ENCODE measurements at places on chromosomes 16 and 17. TPM values are rescaled to one million over a fixed set of nuclear protein-coding genes. Genes with fewer than 3 reads are reported as not detected.

The ATP2C2 gene
- not detected for total RNA-seq

The HIC1 gene
- 30.0 TPM for total RNA-seq

The TNRC6A gene
- 49.4 TPM for total RNA-seq

The MT1E gene
- 251 TPM for total RNA-seq

The ABCC12 gene
- not detected for total RNA-seq

The FKBP10 gene
- total RNA-seq: 182 TPM

The SMIM36 gene
- total RNA-seq: not detected

The MMP2 gene
- 1,311 TPM for total RNA-seq

The SBK1 gene
- under 0.01 TPM for total RNA-seq

The GPR179 gene
- total RNA-seq: under 0.01 TPM

The KRTAP4-3 gene
- not detected for total RNA-seq

The CD79B gene
- 0.17 TPM for total RNA-seq

The FOXO3B gene
- total RNA-seq: 3.6 TPM

The GUCY2D gene
- not detected for total RNA-seq

The KRT25 gene
- not detected for total RNA-seq

The APOH gene
- total RNA-seq: not detected

The NUP85 gene
- 21.3 TPM for total RNA-seq

The CRYBA1 gene
- not detected for total RNA-seq

The DCXR gene
- 43.6 TPM for total RNA-seq

The CTF1 gene
- total RNA-seq: 1.8 TPM

The NUDT7 gene
- 8.7 TPM for total RNA-seq

The DECR2 gene
- total RNA-seq: 12.1 TPM

The CASKIN2 gene
- total RNA-seq: 8.3 TPM

The CYB561 gene
- total RNA-seq: 13.7 TPM

The SLC2A4 gene
- under 0.01 TPM for total RNA-seq

The IL34 gene
- total RNA-seq: 5.1 TPM

The NAA38 gene
- 41.6 TPM for total RNA-seq

The CACNG1 gene
- total RNA-seq: not detected

The OTOA gene
- total RNA-seq: not detected

The IL17C gene
- not detected for total RNA-seq

The ELMO3 gene
- 0.26 TPM for total RNA-seq

The AIPL1 gene
- under 0.01 TPM for total RNA-seq

The PLLP gene
- total RNA-seq: not detected

The COA3 gene
- 59.8 TPM for total RNA-seq

The NEURL4 gene
- 18.2 TPM for total RNA-seq

The TBC1D3 gene
- not detected for total RNA-seq

The PDPR gene
- total RNA-seq: 22.3 TPM

The RNF227 gene
- 1.8 TPM for total RNA-seq

The KCTD19 gene
- under 0.01 TPM for total RNA-seq

The KRT20 gene
- total RNA-seq: not detected

The SAMD14 gene
- 2.1 TPM for total RNA-seq

The PRRT2 gene
- 2.1 TPM for total RNA-seq

The NPIPB13 gene
- total RNA-seq: 1.3 TPM

The AATK gene
- 0.50 TPM for total RNA-seq

The LHX1 gene
- not detected for total RNA-seq

The PHF12 gene
- total RNA-seq: 14.2 TPM

The TBC1D3G gene
- total RNA-seq: not detected

The TLCD1 gene
- total RNA-seq: 6.6 TPM

The RRAD gene
- 83.7 TPM for total RNA-seq

The AANAT gene
- total RNA-seq: not detected

The TMEM204 gene
- total RNA-seq: 10.3 TPM

The ZDHHC7 gene
- total RNA-seq: 88.6 TPM
